ENCODE measurements at places on chromosomes 2 and 18. TPM values are rescaled to one million over a fixed set of nuclear protein-coding genes. Genes with fewer than 3 reads are reported as not detected.

CD207 gene
- not detected for total RNA-seq

GRCh38 chr2:42474765-42475454, 18.9 kb downstream of the KCNG3 start:
- no peak overlapping the region for H3K4me3 ChIP-seq
- H3K36me3 ChIP-seq = no peaks in the 10 kb centered on the region
- H3K4me1 ChIP-seq = no peaks in the 10 kb centered on the region
- H3K27me3 ChIP-seq = no peaks in the 10 kb centered on the region

- H3K4me3 ChIP-seq = no peak overlapping the region
- no peaks in the 10 kb centered on the region for H3K27me3 ChIP-seq
- no peak for DNase-seq
- H3K27ac ChIP-seq = no peak overlapping the region
- H3K36me3 ChIP-seq = no peaks in the 10 kb centered on the region
Observed at GRCh38 chr18:3395466-3395865, 54.5 kb upstream of the TGIF1 start.

DNA sequence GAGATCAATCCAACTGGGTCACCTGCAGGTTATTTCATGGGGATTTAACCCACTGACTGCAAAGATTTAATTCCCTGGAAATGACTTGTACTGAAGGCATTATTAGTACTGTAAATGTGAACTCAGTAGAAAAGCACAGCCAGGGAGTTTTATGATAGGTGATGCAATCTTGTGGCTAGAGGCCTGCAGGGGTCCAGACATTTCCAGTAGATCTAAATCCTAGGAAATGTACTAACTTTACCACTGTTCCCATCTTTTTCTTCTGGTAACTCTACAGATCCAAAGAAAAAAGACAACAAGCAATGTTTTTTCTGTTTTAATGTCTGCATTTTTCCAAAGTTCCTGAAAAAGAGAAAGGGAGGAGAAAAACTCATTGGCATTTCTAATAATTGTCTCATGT, 500.1 kb downstream of the ARHGAP15 start:
- DNase-seq = no peak
- no peak overlapping the region for H3K27ac ChIP-seq
- H3K4me1 ChIP-seq = no peaks in the 10 kb centered on the region
- H3K27me3 ChIP-seq = no peaks in the 10 kb centered on the region

DNA sequence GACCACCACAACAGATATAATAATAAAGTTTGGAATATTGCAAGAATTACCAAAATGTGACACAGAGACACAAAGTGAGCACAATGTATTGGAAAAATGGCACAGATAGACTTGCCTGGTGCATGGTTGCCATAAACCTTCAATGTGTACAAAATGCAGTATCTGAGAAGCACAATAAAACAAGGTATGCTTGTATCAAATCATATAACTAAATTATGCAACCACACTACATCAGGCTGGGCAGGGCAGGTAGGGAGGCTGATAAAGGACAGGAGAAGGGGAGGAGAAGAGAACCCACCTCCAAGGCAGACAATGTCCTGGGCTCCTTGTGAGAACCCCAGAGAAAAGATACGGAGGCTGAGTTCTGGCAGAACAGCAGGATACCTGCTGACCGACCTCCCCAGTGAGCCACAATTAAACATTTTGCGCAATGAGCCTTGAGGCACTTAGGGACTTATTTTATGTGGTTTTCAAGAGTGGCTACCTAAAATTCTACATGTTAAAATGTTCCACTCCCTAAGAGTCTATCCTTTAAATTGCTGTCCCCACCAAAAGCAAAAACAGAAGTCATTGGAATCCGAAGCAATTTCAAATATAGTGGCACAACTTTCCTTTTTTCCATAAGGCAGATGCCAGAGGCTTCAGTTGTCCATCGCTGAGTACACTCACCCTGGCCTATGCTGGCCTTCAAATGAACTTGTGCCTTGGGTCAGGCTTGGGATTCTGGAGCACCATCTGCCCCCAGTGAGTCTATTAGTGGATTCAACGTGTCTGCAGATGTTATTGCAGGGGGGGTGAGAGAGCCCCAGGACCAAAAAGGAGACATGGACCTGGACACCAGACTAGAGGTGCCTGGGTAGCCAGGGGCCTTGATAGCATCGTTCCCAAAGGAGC, 16.8 kb downstream of the WDFY1 start:
- no peak for DNase-seq
- peaks cover 20% of the 10 kb centered on the region for H3K36me3 ChIP-seq
- H3K27me3 ChIP-seq = no peaks in the 10 kb centered on the region
- H3K27ac ChIP-seq = no peak overlapping the region
- H3K4me1 ChIP-seq = no peaks in the 10 kb centered on the region
- H3K4me3 ChIP-seq = no peak overlapping the region

GRCh38 chr2:234845602-234846590, 105.9 kb upstream of the SH3BP4 start:
- no peak overlapping the region for H3K27ac ChIP-seq
- H3K36me3 ChIP-seq = no peaks in the 10 kb centered on the region
- H3K4me1 ChIP-seq = no peaks in the 10 kb centered on the region
- H3K27me3 ChIP-seq = no peaks in the 10 kb centered on the region

GRCh38 chr18:80179857-80180558, 67.3 kb downstream of the PARD6G start:
- DNase-seq = no peak
- H3K4me1 ChIP-seq = no peaks in the 10 kb centered on the region
- no peak overlapping the region for H3K4me3 ChIP-seq
- H3K27me3 ChIP-seq = no peaks in the 10 kb centered on the region

KRTCAP3 gene
- total RNA-seq = 25.0 TPM

DNA sequence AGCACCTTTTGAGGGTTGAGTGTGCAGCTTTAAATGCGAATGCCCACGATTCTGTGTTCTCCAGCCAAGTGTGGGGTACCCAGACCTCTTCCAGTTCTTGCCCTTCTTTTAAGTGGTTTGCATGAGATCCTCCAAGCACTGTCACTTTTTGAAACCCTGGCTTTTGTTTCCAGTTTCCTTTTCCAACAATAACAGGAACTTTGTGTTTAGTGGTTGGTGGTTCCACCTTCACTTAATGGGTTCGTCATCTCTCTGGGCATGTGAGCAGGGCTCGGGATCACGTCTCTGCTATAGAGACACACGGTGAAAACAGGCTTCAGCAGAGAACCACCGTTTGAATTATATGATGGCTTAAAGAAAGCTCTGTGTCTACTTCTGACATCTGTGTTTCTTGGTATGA, 197.6 kb downstream of the LDLRAD4 start:
- no peak overlapping the region for H3K4me3 ChIP-seq
- no peaks in the 10 kb centered on the region for H3K36me3 ChIP-seq
- no peaks in the 10 kb centered on the region for H3K4me1 ChIP-seq
- no peaks in the 10 kb centered on the region for H3K27me3 ChIP-seq
- no peak overlapping the region for H3K27ac ChIP-seq
- no peak for DNase-seq
